ENCODE measurements at places on chromosomes 12 and 14.

- DNase-seq = peak; percentile 83
Measured at GRCh38 chr12:4356041-4356327, 23.5 kb downstream of the FGF23 start.

DNA sequence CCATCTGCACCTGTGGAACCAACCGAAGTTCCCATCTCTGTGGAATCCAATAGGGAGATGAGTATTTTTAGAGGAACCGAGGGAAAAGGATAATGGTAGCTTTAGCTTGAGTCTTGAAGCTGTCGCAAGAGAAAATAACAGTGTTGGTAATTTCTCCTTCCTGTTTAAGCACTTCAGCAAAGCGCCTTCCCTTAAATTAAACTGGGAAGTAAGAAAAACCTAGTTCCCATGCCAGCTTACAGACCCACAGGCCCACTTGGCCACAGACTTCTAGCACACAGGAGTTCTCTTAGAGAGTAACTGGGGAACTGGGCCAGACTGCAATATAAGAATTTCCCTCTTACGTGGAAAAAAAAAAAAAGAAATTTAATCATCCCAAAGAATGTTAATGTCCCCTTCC, 223.8 kb downstream of the EFCAB11 start:
- no peak for DNase-seq

DNA sequence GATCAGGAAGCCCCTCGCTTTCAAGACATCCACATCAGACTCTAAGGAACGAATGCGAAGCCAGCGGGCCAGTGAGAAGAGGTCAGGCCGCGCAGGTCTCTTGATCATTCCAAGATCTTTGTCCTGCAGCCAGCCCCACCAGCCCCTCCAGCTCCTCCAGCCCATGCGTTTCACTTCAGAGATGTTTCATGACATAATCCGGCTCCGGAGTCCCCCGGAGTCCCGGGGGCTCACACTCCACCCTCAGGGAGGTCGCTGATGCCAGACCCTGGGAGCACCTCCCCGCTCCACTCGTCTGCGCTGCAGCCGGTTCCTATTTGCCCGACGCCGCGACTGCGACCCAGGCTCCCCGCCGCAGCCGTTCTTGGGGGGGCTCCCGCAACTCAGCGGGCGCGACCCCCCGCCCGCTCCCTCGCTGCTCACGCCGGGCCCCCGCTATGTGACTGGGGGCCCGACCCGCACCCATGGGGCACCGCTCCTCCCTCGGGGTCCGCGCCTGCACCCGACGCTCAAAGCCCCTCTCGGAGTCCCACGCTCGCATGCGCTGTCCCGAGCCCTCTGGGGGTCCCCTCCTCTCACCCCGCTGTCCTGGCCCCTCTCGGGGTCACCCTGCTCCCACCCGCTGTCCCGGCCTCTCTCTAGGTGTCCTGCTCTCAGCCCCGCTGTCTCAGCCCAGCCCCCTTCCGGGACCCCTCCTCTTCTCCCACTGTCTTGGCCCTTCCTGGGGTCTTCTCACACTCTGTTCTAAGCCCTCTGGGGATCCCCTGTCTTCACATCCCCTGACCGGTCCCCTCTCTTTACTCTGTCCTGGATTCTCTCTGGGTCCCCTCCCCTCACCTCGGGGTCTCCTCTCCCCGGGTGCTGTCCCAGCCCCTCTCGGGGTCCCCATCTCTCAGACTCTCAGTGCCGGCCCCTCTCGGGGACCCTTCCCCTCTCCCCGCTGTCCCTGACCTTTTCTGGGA, 1.1 kb downstream of the TAOK3 start:
- peak; percentile 76 for DNase-seq

GRCh38 chr12:3220382-3221321, 143.5 kb downstream of the TSPAN9 start:
- DNase-seq = no peak

GRCh38 chr12:52362118-52362726, 5.1 kb downstream of the KRT85 start:
- no peak for DNase-seq

GRCh38 chr12:110680032-110680431, 8.9 kb downstream of the HVCN1 start:
- no peak for DNase-seq

- DNase-seq = no peak
Measured at GRCh38 chr12:65533177-65533883, 254.8 kb downstream of the MSRB3 start.

DNA sequence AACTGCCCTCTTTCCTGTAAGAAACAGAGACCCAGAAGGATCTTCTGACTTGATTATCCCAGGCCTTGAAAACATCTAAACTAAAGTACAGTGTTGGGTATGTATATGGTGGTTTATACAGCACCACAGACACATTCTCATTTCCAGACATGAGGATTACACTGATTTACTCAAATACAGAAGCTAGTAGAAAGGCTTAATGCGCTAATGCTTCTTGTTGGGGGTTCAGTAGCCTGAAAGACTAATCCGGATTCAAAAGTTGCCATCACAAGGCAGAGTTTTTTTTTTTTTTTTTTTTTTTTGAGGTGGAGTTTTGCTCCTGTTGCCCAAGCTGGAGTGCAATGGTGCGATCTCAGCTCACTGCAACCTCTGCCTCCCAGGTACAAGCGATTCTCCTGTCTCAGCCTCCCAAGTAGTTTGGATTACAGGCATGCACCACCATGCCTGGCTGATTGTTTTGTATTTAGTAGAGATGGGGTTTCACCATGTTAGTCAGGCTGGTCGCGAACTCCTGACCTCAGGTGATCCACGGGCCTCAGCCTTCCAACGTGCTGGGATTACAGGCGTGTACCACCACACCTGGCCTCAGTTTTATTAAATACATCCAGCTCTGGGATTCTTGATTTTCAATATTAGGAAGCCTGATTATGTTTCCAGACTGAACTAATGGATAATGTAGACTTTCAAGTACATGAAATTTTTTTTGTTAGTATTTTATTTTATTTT, 46.3 kb upstream of the HECTD1 start:
- DNase-seq = no peak
